Activated CD4-positive, alpha-beta T cell treated with anti-CD3 and anti-CD28 coated beads for 36 hours (primary cell): ENCODE measurements at places on chromosomes 3 and 15. TPM values are rescaled to one million over a fixed set of nuclear protein-coding genes. Genes with fewer than 3 reads are reported as not detected.

Gene DUOX1
- 0.07 TPM for total RNA-seq

- H3K27me3 ChIP-seq = no peaks in the 10 kb centered on the region
- H3K4me3 ChIP-seq = no peak overlapping the region
- no peak overlapping the region for H3K27ac ChIP-seq
- H3K36me3 ChIP-seq = peaks cover 49% of the 10 kb centered on the region
- no peak for DNase-seq
Measured at GRCh38 chr3:38255627-38256026, 10.0 kb upstream of the SLC22A13 start.

Gene PPARG
- 1.1 TPM for total RNA-seq

- no peaks in the 10 kb centered on the region for H3K36me3 ChIP-seq
- peaks cover 2% of the 10 kb centered on the region for H3K4me1 ChIP-seq
- H3K4me3 ChIP-seq = no peak overlapping the region
- H3K27me3 ChIP-seq = peaks cover 12% of the 10 kb centered on the region
Measured at GRCh38 chr15:44033894-44034293, 161.2 kb downstream of the FRMD5 start.
